ENCODE measurements at places on chromosomes 1 and 21.

DNA sequence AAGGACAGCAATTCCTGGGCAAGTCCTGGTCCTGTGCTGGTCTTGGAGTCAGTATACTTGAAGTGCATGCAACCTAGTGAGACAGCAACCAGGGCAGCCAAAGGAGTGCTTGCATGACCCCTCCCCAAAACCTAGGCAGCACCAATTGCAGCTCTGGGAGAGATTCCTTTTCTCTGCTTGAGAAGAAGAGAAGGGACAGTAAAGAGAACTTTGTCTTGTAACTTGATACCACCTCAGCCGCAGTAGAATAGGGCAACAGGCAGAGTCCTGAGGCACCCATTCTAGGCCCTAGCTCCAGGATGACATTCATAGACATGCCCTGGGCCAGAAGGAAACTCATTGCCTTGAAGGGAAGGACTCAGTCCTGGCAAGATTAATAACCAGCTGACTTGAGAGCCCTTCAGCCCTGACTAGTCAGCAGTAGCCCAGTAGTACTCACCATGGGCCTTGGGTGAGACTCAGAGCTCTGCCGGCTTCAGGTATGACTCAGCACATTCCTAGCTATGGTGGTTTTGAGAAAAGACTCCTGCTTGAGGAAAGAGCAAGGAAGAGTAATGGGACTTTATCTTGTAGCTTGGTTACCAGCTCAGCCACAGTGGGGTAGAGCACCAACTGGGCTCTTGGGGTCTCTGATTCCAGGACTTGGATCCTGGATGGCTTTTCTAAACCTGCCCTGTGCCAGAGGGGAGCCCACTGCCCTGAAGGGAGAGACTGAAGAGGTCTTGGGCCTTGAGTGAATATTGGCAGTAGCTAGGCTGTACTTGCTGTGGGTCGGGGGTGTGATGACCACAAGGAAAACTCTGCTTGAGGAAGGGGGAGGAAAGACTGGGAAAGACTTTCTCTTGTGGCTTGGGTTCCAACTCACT, 51.7 kb upstream of the ACADM start:
- no peak overlapping the region for H3K27ac ChIP-seq
- H3K27me3 ChIP-seq: no peaks in the 10 kb centered on the region
- H3K4me3 ChIP-seq: no peak overlapping the region
- no peak for DNase-seq
- no peaks in the 10 kb centered on the region for H3K4me1 ChIP-seq

- no peak overlapping the region for H3K4me3 ChIP-seq
- H3K36me3 ChIP-seq: no peaks in the 10 kb centered on the region
- no peaks in the 10 kb centered on the region for H3K4me1 ChIP-seq
- no peak overlapping the region for H3K27ac ChIP-seq
- no peak for DNase-seq
These were observed 24.8 kb downstream of the MARK1 start for GRCh38 chr1:220552672-220553260.

- H3K4me3 ChIP-seq: no peak overlapping the region
- H3K27ac ChIP-seq: no peak overlapping the region
- H3K4me1 ChIP-seq: no peaks in the 10 kb centered on the region
- H3K36me3 ChIP-seq: no peaks in the 10 kb centered on the region
- DNase-seq: no peak
These were observed 117.6 kb downstream of the CASZ1 start for GRCh38 chr1:10678852-10679251.

DNA sequence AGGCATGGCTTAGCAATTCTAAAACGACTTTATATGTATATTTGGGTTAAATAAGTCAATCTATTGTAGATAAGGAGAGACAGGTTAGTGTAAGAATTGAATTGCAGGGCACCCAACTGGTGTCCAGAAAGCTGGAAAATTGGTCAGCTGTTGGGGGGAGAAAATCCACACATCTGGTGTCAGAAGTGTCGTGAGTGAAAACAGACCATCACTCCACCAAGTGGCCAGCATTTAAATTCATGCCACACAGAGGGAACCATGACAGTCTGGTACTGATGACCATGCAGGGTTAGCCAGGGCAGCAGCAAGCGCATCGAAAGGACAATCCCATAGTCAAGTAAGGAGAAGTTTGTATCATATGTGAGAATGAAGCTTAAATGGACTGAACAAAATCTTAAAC, 11.7 kb downstream of the LAX1 start:
- no peak overlapping the region for H3K27ac ChIP-seq
- no peaks in the 10 kb centered on the region for H3K36me3 ChIP-seq
- H3K4me3 ChIP-seq: no peak overlapping the region
- no peak for DNase-seq
- no peaks in the 10 kb centered on the region for H3K27me3 ChIP-seq
